ENCODE measurements at places on chromosomes 7 and 10.
A peak's percentile ranks its signal among the peaks of the same experiment; 100 is the strongest.

DNA sequence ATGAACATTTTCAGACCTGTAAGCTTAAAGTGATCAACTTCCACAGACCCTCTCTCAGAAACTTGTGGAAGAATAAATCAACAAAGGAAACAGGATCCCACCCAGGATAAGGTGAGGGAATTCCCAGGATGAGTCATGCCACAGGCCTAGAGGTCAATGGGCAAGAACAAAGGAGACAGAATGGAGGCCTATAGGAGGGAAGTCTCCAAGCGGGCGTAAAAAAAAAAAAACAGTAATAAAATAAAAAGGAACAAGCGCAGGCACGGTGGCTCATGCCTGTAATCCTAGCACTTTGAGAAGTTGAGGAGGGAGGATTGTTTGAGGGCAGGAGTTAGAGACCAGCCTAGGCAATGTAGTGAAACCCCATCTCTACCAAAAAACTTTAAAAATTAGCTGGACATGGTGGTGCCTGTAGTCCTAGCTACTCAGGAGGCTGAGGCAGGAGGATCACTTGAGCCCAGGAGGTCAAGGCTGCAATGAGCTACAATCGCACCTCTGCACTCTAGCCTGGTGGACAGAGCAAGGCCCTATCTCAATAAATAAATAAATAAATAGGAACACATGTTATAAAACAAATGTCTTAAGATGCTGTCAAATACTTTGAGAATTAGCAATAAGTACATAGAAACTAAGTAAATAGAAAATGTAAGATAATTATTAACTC lies 8.4 kb downstream of the SORBS1 start:
- DNase-seq: no peak

DNA sequence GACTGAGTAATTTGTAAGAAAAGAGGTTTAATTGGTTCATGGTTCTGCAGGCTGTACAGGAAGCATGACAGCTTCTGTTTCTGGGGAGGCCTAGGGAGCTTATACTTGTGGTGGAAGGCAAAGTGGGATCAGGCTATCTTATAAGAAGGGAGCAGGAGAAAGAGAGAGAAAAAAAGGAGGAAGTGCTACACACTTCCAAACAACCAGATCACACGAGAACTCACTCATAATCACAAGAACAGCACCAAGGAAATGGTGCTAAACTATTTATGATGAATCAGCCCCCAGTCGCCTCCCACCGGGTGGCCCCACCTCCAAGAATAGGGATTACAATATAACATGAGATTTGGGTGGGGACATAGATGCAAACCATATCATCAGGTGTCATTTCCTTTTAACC lies 89.1 kb upstream of the KCNMA1 start:
- no peak for DNase-seq

DNA sequence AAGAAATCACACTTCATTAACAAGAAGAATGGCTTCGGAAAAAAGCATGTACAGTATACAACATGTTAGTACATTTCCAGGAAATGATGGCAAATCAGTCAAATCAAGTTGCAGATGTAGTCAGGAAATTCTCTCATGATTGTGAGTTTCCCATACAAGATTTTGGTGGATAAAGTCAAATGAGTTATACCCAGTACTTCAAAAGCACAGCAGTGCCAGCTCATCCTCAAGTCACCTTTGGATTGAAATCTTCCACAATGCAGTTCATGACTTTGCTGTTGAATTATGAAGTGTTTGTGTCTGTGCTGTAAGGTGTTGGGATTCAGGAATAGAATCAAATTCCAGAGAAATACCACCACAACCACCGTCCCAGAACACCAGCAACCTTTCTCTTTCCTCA lies 301.3 kb upstream of the BMPER start:
- no peak for DNase-seq

- DNase-seq: no peak
These were observed 1.2 kb upstream of the SGCE start for GRCh38 chr7:94656925-94657731.

DNA sequence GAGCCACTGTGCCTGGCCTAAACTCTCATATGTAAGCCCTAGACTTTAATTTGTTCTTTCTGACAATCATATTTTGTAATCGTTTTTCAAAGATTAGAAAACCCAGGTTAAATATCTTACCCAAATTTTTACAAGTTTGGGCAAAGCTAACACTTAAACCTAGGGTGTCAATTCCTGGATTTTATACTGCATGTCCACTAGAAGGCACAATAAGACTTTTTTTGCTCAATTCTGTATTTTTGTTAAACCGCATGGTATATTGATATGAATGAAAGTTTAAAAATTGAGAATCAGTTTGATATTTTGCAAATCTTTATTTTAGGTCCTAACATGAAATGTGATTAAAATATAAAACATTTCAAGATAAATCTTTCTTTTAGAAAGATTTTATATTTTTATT lies 29.3 kb downstream of the DYNC2I1 start:
- DNase-seq: no peak

DNA sequence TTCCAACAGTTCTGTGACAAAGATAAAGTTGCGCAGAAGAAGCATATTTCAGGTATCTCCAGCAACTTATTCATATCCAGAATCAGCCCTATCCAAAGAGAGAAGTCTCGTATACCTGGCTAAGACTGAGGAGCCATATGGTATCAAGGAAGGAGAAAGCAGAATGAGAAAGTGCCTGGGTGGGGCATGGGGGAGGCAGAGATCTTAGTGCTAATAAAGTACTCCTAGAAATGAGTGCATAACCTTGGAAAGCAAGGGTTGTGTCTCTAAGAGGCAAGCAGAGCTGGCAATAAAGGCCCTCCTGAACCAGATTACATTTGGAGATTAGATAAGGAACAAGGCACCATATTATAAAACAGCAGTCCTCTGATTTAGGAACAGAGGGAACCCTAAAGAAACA lies 12.7 kb downstream of the TASOR2 start:
- DNase-seq: no peak

- DNase-seq: no peak
These were observed 26.1 kb downstream of the PRLHR start for GRCh38 chr10:118569241-118569881.

DNA sequence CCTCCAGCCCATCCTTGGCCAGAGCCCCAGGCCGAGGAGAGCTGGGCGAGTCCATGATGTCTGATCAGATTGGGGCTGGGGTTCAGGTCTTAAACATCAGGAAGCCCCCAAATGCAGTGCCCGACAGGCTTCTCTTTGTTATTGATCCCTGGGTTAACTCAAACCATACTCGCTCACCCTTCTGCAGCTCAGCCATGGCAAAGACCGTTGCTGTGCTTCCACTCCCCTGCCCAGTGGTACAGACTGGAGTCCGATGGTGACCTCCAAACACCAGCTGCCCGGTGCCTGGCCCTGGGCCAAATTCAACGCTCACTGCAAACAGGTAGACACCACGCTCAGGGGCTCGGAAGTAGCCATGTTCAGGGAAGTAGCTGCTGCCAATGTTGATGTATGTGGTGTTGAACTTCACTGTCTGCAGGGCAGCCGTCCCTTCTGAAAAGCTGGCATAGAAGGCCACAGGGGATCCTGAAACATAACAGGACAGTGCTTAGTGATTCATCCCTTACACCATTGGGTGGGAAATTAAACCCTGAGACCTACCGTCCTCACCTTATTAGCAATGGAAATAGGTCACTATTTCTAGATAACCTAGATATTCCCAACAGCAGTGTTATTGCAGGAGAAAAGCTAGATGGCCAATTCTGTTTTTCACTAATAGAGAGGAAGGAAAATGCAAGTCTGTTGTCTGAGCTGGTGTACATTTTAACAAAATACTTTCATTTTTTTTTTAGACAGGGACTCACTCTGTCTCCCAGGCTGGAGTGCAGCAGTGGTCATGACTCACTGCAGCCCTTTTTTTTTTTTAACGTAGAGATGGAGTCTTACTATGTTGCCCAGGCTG lies 20.5 kb downstream of the MMRN2 start:
- no peak for DNase-seq

GRCh38 chr10:92419740-92420545 lies 129.0 kb downstream of the MARCHF5 start:
- DNase-seq: peak; percentile 54

DNA sequence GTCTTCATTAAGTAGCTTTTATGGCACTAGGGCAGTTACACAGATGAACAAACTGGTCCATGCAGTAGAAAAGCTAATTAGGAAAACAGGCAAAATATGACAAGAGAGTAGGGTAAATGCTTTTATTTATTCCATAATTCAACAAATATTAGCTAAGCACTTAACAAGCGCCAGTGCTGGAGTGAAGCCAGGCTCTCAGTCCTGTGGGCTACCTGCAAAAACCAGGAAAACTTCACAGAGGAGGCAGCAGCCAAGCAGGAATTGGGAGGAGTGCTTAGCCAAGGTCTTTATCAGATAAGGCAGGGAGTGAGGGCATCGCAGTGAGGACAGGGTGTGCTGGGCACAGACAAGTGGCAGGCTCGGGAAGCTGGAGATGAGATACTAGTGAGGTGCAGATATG lies 4.9 kb upstream of the KAT6B start:
- DNase-seq: no peak

DNA sequence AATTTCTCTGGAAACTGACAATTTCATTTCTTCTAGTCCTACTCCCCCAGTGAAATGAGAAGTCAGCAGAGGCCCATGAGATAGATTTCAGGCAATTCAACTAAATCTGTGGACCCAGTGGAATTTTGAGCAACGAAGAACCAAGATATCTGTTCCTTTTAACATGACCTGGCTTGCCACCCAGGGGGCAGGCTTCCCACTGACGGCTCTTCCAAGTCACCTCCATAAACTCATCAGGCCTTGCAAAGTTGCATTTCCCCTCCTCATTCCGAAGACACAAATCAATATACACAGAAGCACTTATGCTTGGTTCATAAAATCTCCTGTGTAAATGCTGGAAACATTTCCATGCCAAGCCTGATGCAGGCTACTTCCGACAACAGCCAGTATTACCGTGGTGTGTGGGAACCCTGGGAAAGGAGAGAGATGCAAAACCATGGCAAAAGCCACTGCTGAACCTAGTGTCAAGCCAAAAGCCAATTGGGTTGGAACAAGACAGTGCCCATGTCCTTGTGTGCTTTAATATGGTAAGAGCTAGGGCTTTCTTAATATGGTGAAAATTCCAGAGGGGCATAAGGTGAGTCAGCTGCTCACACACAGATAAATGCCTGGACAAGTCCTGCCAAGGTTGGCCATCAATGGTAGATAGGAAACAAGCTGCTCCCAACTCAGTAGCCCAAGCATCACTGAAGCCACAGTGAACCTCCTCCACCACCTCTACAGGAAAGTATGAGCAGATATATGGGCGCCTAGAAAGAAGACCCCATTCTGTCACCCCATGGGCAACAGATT lies 1.6 kb downstream of the FRMD4A start:
- no peak for DNase-seq

- no peak for DNase-seq
These were observed 10.2 kb downstream of the PTEN start for GRCh38 chr10:87873656-87874055.

GRCh38 chr7:102872460-102872859 lies 40.3 kb upstream of the LRRC17 start:
- no peak for DNase-seq

GRCh38 chr10:75553550-75553949 lies 122.1 kb downstream of the LRMDA start:
- DNase-seq: no peak

DNA sequence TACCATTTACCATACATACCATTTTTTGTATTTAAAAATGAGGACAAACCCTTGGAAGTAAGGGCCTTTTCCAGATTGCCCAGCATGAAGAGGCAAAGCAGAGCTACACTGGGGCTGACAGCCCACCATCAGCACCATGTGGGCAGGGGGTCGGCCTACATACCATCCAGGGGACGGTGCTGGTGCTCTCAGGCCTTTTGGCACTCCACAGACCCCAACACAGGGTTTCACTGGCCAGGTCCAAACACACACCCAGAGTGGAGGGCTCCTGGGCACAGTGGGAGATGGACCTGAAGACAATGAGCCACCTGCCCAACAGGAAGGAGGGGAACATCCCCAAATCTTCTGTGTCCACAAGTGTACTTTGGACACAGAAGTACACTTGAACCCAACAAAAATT lies 69.2 kb upstream of the CAMK2B start:
- DNase-seq: peak; percentile 22

GRCh38 chr10:6175329-6176055 lies 27.2 kb upstream of the PFKFB3 start:
- DNase-seq: no peak

DNA sequence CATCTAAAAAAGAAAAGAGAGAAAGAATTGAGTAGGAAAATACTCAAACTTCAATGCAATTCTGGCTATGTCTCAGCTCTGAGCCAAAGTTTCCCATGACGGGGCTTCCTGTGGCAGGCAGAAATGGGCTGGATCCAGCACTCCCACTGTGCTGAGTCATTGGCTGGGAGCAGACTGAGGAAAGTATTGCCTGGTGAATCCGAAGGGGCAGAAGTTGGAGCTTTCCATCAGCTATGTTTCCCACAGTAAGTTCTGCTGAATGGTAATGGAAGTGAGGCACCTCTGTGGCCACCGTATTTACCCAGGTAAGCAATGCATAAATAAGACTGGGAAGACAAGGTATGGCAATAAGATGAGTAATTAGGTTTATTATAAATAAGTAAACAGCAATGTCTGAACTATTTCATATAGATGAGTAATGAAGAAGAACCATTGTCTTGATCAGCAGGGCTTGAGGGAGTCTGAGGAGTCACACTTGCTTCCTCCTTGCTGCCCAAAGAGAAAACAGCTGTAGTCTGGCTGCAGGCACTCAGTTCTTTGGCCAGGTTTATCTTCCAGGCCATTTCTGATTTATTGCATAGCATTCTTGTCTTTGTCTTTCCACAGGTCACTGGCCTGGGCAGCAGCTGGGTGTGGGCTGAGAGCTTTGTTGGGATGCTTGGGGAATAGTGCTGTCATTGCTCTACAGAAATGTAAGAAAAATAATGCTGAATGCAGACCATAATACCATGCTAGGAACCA lies 255.3 kb downstream of the DNAJB9 start:
- no peak for DNase-seq

- DNase-seq: no peak
These were observed 18.9 kb downstream of the CEP55 start for GRCh38 chr10:93515071-93516005.

- no peak for DNase-seq
These were observed 239.0 kb upstream of the MKI67 start for GRCh38 chr10:128365156-128365725.

DNA sequence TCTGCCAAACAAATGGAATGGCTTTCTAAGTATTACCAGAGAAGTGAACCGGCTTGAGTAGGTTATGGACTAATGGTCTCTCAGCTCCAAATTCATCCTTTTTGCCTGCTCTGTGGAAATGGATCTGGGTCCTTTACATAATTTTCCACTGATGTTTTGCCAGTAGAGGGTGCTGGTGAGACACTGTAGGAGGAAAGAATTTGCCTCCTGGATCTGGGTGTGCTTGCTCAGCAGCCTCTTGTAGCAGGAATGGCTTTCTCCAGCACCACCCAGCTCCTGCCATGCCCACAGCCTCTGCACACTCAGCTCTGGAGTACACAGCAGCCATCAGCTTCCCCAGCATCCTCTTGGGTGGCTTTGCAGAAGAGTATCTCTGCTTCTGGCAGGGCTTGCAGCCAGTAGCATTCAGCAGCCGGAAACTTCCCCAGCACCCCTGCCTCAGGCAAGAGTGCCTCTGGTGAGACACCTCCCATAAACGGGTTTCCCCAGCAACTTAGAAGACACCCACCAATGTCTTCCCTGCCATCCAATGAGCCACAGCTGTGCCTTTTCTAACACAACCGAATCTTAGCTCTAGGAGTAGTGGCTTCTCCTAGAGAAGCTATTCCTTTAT lies 235.0 kb upstream of the PLPP4 start:
- no peak for DNase-seq

All from right forelimb (tissue), 1 donor.